IMR-90 (cell line): ENCODE measurements at places on chromosomes 7 and 10. TPM values are rescaled to one million over a fixed set of nuclear protein-coding genes. Genes with fewer than 3 reads are reported as not detected.

DNA sequence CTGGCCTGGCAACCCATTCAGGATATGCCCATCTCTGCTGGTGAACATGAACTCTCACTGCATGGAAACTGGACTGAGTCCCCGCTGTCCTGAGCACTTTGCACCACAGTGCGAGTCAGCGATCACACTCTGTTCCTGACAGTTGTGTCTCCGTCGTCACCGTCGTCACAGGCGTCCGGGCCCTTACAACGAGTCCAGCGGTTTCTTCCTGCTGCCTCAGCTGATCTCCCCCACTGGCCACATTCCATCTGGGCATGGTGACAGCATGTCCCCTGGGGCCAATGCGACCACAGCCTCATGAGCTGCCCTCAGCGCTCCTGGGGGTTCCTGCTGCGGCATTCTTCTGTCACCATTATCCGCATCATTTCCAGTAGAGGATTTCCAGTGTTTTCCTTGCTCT, 76.8 kb upstream of the KLF6 start:
- no peak for DNase-seq

GRCh38 chr7:50152486-50152885, 59.4 kb upstream of the ZPBP start:
- no peak for DNase-seq

- DNase-seq: no peak
These were observed 38.7 kb downstream of the LAMB4 start for GRCh38 chr7:108091461-108091831.

DNA sequence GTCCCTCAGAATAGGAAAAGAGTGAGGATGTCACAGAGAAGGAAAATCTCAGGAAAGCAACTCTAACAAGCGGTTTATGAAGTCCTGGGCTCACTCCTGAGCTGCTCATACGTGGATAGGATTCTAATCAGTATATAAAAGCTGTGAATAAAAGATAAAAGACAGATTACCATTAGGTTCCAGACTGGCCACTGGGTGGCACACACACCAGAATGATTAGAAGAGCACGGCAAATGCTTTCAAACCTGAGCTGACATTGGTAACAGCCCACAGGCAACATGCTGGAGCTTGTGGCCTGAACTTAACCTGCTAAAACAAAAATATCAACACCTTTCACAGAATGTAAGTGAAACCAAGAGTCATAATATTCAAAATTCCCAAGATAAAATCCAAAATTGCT, 370.8 kb downstream of the GRID1 start:
- DNase-seq: peak; percentile 0

- DNase-seq: no peak
These were observed 167.4 kb downstream of the GLI3 start for GRCh38 chr7:42069590-42069989.

GRCh38 chr7:13717031-13717430, 272.4 kb downstream of the ETV1 start:
- no peak for DNase-seq

DNA sequence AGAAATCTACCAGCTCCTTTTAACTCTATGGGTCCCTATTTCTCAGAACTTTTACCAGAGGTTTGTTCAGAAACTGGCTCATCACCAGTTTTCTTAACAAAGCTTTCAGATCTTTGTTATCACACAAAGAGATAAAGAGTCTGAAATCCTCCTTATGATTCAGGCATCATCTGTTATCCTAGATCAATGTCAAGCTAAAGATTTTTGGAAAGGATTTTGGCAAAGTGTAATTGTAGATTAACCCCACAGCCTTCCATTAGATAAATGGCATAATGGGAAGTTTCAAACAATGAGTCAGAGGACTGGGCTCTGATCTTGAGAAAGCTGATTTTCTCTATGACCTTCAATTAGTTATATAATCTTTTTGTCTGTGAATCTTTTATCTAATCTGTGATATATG, 192.2 kb downstream of the NXPH1 start:
- no peak for DNase-seq

- no peak for DNase-seq
These were observed 514 bp upstream of the CHAT start for GRCh38 chr10:49613165-49613881.

DNA sequence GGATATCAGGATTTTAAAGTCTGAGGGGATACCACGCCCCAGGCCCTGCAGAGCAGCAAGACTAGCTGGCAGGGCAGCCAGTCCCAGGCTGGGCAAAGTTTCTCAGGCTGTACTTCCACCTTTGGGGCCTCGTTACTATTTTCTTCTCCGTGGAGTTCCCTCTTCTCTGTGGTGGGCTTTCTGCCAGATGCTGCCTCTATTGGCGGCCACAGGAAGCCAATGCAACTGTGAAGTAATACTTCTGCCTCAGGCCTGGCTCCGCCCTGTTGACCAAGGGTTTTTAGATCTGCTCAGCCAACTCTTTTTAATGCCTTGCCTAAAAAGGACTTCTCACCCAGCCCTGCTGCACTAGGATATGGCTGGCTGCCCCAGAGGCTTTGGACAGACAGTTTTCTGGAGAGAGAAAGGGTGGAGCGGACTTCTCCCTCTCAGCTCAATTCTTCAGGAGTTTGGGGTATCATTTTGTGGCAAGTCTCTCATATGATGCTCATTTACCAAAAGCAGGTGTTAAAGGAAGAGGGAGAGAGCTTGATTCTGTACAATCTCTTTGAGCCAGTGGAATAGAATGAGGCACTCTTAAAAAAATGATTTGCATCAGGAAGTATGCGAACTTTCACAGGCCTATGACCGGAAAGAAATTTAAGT, 67.4 kb downstream of the HHEX start:
- DNase-seq: peak; percentile 82

DNA sequence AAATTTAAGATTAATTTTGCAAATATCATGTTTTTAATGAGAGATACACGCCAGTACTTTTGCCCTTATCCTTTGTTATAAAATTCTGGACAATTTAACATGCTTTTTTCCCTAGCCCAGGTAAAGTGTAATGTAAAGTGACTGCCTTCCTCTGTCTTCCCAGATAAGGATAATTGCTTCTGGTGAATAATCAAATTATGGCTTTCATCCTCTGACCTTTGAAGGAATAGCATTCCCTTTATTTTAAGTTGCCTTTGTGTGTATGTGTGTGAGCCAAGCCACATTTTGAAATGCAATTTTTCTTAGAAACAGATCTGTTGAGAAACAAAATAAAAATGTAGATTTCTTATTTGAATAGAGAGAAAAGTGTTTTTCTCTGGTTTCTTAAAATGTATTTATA, 107.5 kb downstream of the ADAM22 start:
- DNase-seq: no peak

DNA sequence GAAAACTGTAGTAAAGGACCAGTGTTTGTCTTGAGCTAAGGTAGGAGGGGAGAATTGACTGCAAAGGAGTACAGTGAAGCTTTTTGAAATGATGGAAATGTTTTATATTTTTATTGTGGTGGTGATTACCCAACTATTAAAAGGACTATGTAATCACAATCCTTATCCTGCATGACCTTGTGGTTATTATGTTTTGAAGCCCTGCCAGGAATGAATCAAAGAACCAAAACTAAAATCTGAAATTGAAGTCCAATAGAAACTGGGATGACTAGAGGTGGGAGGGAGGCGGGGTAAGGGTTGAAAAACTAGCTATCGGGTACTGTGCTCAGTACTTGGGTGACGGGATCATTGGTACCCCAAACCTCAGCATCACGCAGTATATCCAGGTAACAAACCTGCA, 8.2 kb downstream of the CCDC7 start:
- DNase-seq: peak; percentile 45

GRCh38 chr10:90031776-90032175, 330.4 kb downstream of the KIF20B start:
- DNase-seq: no peak

DNA sequence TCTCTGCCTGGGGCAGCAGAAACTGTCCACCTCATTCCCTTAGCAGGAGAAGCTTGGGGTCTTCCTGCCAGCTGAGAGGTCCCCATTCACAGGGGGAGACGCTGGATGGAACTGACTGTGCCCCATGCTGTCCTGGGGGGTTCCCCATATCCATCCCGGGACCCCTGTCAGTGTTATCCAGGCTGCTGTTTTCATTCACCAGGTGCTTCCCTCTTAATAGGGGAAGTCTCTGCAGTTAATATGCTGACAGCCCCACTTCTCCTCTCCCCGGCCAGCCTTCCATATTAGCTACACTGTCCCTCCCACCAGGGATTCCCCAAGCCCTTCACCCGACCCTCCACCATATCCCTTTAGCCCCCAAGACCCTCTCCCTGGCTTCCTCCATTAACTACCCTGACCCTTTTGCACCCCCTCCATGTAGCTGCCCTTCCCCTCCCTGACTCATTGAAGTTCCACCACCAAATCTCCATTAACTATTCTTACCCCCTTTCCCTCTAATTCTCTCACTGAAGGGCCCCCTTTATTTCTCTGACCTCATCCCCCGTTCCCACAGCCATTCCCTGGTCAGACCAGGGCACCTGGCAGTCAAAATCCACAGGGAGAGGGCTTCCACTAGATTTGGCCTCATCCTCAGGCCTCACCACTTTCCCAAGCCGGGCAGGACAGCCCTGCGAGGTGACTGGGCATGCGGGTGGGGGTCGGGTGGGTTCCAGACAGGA, 92.0 kb upstream of the PAX2 start:
- DNase-seq: no peak

- DNase-seq: no peak
These were observed 757.0 kb upstream of the C7orf33 start for GRCh38 chr7:147833557-147833956.

GRCh38 chr10:101857802-101858476, 14.3 kb upstream of the KCNIP2 start:
- DNase-seq: no peak

DNA sequence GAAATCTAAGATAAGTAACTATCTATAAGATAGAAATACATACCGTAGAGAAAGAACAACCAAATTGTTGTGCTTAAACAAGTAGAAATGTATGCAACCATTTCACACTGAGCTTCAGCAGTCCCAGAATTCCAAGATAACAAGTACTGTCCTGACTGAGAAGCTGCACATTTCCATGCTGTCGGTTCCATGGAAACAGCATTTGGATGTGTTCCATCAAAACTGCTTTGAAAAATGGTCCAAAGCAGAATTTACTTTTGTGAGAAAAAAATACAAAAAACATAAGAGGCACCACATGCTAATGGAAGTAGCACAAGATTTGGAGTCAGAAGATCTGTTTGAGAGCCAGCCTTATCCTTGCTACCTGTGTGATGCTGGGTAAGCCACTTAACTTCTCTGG, 92.6 kb downstream of the MTERF1 start:
- DNase-seq: no peak

- DNase-seq: no peak
These were observed 172.4 kb upstream of the MKI67 start for GRCh38 chr10:128298587-128298986.

Gene ZNF425
- total RNA-seq: 2.3 and 2.8 TPM in 2 replicates

Gene FGL2
- 0.56 and 1.3 TPM in 2 replicates for total RNA-seq

Gene RBM17
- 24.6 and 35.6 TPM in 2 replicates for total RNA-seq

Gene PHKG1
- total RNA-seq: under 0.01 and 0.72 TPM in 2 replicates

Gene PIK3CG
- under 0.01 TPM in 2 replicates for total RNA-seq

Gene FAM53B
- 5.3 and 5.7 TPM in 2 replicates for total RNA-seq

Gene ATG9B
- 0.18 TPM in 1 of 2 replicates, not detected in the other for total RNA-seq

Gene CH25H
- total RNA-seq: 0.18 TPM in 1 of 2 replicates, not detected in the other
